ENCODE measurements at places on chromosomes 2 and 18. TPM values are rescaled to one million over a fixed set of nuclear protein-coding genes. Genes with fewer than 3 reads are reported as not detected.

DNA sequence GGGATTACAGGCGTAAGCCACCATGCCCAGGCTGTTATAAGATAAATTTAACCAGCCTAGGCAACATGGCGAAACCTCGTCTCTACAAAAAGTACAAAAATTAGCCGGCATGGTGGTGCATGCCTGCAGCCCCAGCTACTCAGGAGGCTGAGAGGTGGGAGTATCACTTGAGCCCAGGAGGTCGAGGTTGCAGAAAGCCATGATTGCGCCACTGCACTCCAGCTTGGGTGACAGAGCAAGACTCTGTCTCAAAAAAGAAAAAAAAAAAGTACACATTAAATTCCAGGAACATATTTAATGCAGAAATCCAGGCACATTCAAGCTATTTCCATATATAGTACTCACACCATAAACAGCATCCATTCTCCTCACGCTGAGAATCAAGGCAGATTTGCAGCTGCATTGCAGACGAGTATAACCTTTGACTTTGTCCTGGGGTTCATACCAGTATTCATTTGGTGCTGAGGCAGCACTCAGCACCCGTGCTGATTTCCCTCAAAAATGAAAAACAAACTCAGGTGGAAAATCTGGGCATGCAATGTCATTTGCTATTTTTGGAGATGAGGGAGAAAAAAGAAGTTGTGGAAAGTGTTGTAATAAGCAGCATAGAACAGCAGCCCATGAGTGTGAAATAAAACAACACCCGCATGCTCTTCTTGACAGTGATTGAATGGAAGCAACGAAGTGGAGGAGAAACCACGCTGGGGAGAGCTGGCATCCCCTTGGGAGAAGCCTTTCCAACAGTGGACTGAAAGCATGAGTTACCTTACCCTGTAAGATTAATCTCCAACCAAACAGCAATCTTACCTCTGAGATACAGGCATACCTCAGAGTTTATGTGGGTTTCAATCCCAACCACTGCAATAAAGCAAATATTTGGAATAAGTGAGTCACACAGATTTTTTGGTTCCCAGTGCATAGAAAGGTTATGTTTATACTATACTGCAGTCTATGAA, 46.8 kb upstream of the ANXA4 start:
- H3K27me3 ChIP-seq, result no peaks in the 10 kb centered on the region
- no peak for DNase-seq
- H3K36me3 ChIP-seq, result no peaks in the 10 kb centered on the region
- no peak overlapping the region for H3K4me3 ChIP-seq
- H3K4me1 ChIP-seq, result peaks cover 12% of the 10 kb centered on the region
- H3K27ac ChIP-seq, result no peak overlapping the region

DNA sequence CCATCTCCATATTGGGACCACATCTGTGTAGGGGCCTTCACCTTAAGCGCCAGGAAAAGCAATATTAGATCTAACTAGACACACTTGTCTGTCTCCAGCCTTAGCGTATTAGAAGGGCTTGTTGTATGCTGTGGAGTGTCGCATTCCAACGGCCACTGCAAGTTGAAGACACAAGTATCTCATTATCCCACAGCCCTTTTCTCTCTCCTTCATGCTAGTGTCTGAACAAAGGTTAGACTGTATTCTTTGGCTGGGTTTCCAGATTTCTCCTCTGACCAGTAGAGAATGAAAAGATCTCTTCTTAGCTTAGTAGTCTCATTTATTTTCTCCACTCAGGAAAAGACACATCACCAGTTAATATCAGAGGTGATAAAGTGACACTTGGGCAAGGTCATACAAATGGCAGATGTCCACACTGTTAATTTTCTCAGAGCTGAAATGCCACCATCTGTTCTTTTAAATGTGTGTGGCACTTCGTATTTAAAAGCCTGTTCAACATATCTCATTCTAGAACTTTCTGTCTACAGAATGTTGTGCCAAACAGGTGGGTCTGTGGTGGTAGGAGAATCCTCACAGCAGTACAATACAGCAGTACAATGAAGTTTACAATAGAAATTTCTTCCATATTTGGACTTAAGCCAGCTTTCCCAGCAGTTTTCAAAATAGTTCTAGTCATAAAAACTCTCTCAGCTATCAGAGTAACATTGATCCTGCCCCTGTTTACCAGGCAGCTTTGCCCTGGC, 94.0 kb upstream of the ITGA6 start:
- peaks cover 4% of the 10 kb centered on the region for H3K4me1 ChIP-seq
- no peaks in the 10 kb centered on the region for H3K36me3 ChIP-seq
- H3K27ac ChIP-seq, result no peak overlapping the region

DNA sequence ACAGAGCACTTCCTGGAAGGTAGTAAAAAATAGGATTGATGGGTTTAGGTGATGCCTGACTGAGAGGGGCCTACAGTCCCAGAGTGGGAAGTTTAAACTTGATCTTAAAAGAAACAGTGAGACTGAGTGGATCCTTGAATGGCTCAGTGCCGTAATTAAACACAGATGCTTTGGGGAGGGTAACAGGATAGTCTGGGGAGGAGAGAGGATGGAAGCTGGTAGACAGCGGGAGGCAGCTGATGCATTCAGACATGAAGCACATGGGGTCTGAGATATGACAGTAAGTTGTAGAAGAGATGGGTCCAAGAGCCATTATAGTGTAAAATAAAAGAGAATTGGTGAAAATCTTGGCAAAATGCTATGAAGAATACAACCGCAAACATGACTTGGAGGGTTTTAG, 54.4 kb downstream of the AOX1 start:
- H3K4me1 ChIP-seq, result no peaks in the 10 kb centered on the region
- H3K27ac ChIP-seq, result no peak overlapping the region
- DNase-seq, result no peak
- no peaks in the 10 kb centered on the region for H3K27me3 ChIP-seq
- H3K36me3 ChIP-seq, result no peaks in the 10 kb centered on the region

The TANC1 gene
- total RNA-seq, result 40.1 TPM
